ENCODE measurements at places on chromosomes 11 and 22.

DNA sequence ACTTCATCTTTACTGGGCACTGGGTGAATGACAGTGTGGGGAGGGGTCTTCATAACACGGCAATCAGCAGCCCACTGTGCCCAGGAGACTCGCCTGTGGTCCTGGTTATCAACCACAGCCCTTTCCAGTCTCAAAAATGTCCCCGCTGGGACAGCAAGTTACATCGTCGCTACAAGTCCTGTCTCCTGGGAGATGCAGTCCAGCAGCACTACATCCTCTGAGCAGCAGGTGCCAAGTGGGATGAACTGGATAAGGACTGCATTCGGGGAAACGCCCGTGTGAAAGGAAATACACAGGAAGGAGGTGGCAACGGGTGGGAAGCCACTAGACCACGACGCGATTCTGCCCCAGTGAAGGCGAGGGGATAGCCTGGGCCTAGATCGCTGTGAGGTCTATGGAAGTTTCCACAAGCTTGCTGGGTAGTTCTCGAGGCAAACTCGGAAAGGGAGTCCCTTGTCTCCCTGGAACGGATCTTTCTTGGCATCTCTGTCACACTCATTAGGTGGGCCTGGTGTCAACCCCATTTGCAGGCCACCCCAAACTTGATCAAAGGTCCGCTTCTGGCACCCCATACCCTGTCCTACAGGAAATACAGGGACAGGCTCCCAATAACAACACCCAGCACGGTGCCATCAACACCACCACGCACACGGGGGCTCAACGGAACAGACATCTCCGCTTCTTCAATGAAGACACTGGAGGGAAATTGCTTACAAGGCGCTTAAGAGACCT lies 4.4 kb downstream of the ASCL2 start:
- DNase-seq: no peak

DNA sequence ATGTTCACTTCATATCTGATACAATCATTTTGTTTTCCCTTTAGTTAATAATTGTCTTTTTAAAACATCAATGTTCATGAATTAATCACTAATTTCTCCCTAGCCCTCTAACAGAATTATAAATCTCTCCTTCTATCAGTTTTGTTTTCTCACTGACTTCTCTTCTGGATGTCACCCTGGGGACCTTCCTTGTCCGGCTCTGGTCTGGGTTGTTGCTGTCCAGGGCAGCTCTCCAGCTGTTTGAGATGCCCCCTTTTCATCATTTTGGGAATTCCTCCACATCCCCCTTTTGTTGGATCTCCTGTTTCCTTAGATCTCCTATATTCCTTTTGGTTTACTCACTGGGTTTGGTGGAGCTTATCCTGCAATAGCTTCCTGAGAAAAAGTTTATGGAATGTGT lies 35.6 kb upstream of the PSMA1 start:
- DNase-seq: no peak

DNA sequence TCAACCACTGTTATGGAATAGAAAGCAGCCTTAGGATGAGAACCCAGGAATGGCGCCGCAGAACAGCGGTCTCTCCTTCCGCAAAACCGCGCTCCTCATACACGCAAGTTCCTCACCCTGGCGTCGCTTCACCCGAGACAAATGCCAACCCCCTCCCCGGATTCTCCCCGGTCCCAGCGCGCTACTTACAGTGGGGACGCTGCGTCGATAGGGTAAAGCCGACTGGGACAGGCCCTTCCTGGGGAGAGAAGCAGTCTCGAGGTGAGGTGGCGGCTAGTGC lies 287 bp downstream of the RPS13 start:
- DNase-seq: no peak

DNA sequence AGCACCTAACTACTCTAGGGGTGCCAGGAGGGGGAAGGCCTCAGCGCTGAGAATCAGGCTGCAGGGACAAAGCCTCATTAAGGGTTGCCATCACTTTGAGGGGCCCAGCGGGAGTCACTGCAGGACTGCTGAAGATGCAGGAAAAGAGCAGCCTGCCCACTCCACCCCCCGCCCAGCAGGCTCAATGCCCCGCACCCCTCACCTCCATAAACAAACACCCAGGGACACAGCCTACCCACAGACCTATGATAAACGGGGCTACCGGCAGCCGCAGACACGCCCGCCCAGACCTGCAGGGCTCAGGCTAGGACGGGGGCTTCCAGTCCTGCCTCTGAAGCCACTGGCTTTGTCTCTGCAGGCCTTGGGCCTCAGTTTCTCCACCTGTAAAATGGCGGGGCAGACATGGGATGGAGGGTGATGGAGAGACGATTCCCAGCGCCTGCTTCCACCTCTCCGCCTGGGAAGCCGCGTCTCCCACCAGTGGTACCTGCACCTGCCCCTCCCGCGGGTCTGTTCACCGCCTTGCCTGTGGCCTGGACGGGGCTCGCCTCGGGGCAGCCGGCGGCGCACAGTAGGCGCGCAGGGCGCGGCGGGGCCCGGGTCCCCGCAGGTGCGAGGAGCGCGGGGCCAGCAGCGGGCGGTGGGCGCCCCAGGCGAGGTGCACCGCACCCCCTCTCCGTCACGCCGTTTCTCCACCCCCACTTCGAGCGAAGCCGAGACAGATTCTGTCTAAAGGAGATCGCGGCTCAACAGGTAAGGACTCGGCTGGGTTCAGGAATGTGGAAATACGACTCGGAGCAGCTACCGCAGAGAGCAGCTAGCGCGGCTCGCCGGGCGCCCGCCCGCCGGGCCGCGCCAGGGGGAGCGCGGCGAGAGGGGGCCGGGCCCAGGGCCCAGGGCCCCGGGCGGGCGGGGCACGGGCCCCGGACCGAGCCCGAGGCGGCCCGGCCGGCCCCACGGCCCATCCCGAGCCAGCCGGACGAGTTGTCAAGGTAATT lies 1.5 kb downstream of the WNT7B start:
- no peak for DNase-seq

- DNase-seq: no peak
These were observed 96.3 kb upstream of the RAB1B start for GRCh38 chr11:66172146-66172545.

- no peak for DNase-seq
These were observed 40.5 kb downstream of the TPCN2 start for GRCh38 chr11:69089258-69089657.

DNA sequence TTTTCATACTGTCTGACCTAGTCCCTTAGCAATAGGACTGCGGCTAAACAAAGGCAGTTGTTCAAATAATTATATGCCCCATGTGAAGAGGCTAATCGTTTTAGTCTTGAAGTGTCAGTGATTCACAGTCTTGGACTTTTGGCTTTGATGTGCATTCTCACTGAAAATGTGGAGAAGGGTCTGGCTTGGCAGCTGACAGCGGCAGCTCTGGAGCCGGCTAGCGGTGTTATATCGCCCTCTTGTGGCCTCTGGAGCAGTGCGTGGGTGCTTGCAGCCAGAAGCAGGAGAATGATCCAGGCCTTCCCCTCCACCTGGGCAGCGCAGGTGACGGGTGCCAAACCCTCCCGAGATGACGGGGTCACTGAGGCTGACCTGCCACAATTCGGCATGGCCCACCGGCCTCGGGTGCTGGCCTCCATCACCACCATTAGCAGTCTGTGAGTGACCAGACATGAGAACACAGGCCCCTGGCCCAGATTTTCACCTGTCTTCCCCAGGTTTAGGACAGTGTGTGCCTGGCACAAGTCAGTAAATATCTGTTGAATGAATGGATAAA lies 90.3 kb upstream of the PITPNB start:
- peak; percentile 57 for DNase-seq

DNA sequence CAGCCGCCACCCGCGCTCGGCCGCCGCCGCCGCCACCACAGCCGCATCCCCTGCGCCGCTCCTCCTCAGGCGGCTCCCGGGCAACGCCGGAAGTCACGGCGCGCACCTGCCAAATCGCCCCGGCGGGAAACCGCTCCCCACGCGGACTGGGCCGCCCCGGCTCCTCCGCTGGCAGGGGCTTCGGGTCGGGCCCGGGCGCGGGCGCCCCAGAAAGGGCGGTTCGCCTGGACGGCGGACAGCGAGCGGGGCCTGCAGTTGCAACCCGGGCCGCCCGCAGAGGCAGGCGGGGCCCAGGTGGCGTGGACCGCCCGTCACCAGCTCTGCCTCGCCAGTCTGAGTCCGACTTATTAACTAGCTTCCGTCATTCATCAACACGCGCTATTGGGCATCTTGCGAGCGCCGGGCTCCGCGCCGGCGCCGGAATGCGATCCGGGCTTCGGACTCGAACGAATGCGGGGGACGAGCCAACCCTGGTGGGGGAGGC lies at the start of gene HIRA:
Gene HIRA, minus strand, starts transcription at position 85 of the 484 bp plus-strand sequence. CDS start 257 bp downstream, outside the sequence.
- peak; percentile 77 for DNase-seq

DNA sequence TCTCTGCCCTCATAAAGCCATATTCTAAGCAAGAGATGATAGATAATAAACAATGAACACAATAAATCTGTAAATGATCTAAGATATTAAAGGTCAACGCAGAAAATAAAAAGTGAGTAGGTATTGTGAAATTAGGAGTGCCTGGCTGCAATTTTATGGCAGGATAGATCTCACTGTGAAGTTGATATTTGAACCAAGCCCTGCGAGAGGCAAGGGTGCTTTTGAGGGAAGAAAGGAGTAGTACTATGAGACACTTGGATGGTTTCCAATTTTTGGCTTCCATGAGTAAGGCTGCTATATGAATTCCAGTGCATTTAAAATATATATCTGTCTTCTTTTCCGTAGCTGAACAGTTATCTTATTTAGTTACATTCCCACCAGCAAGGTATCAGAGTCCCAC lies 720.0 kb upstream of the CNTN5 start:
- no peak for DNase-seq

DNA sequence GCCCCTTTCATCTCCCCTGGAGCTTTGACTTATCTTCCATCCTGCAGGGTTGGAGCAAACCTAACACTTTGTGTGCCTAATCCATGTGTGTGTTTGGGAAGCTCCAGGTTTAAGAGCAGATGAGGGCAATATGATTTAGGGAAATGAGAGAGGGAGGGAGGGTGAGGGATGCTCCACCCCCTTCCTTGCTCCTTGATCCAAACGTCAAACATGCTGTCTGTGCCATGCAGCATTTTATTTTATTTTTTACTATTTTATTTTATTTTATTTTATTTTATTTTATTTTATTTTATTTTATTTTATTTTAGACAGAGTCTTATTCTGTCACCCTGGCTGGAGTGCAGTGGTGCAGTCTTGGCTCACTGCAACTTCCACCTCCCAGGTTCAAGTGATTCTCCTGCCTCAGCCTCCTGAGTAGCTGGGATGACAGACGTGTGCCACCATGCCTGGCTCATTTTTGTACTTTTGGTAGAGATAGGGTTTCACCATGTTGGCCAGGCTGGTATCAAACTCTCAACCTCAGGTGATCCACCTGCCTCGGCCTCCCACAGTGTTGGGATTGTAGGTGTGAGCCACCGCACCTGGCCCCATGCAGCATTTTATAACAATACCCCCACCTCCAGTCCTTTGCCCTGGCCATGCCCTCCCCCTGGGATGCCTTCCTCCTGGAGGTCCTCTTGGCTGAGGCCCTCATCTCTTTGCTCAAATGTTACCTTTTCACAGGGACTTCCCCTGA lies 52.6 kb upstream of the CRYBB3 start:
- no peak for DNase-seq

- DNase-seq: no peak
These were observed 27.6 kb upstream of the ZBTB16 start for GRCh38 chr11:114031967-114032320.

DNA sequence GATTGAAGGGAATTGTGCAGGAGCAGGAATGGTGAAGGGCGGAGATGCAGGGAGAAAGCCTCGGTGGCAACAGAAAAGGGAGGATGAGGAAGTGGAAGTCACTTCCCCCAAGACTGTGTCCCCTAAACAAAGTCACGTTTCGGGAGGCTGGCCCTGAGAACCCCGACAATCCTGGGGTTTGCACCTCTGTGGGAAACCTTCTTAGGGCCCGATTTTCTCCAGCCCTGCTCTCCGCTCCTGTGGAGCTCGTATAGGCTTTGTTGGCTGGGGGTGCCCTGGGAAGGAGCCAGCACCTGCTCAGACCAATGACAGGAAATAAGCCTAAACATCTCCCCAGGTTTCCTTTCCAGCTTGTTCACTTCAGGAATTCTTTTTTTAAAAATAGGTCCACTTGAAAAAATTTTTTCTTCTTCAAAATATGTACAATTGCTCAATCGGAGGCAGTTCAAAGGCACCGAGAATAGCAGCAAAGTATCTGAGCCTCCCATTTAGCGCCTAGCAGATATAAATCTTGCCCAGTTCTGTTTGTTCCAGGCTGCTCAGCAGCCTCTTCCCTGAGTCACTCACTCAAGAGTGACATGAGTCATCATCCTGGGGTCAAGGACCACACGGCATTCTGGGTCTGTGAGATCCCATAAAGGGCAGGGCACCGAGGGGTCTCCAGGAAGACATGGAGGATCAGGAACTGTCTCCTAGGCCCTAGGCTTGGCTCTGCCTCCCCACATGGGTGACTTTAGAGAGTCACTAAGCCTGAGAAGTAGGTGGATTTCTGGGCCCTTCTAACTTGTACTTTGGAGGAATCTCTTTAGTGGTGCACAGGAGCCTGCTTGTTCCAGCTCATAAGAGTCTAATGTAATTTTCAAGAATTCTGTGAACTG lies 34.0 kb downstream of the IRAG1 start:
- DNase-seq: no peak
